SK-N-SH (cell line): ENCODE measurements at places on chromosomes 13 and 19.

DNA sequence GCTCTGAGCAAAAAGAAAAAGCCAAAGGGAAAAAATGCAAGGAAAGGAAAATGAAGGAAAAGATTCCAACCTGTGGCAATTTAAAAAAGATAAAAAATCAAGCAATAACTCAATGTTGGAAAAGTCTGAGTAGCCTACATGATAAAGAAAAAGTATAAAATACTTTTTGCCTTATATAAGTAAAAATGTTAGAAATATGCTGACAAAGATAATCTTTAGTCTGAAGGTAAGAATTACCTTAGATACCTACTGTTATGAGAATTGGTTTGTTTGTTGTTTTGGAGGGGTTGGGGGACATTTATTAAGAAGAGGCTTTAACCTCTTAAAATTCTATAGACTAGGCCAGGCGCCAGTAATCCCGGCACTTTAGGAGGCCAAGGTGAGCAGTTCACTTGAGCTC, 29.7 kb upstream of the CPB2 start:
- no peak overlapping the region for H3K4me3 ChIP-seq
- H3K27ac ChIP-seq = no peak overlapping the region
- DNase-seq = no peak
- no peaks in the 10 kb centered on the region for H3K36me3 ChIP-seq
- peaks cover 15% of the 10 kb centered on the region for H3K27me3 ChIP-seq
- no peaks in the 10 kb centered on the region; the same call in 1 of the 2 replicates for H3K4me1 ChIP-seq

DNA sequence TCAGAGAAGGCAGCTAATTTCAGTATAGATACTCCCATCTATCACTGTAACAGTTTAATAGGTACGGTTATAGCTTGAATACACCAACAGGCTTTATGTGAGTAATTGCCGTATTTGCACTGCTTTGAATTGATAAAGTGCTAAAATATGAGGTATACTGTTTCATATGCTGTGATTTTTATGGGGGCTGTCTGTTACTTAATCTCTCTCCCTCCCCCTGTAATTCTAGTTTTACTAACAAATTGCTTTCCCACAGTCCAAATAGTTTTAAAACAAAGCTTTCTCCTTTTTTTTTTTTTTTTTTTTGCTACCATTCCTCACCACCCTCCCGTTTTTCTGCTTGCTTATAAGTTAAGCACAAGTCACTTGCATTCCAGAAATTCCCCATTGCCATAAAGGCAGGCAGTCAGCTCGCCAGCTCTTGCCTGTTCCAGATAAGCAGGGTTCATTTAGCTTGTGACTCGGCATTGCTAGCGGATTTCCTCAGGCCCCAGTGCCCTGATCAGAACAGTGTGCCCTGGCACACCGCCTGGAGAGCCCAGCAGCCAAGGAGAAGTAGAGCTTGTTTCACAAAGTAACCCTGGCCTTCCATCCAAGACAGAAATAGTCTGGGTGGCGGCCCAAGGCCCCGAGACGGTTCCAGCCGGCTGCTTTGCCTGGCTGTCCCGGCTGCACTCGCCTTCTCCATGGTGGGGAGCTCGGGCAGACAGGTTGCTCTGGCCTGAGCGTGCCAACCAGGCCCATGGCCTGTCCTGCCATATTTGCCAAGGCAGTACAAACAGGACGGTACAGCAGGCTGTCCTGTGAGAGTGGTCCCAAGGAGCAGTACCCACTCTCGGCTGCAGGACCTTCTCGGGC, 43.5 kb upstream of the NPAS1 start:
- peak overlapping the region; percentile 82 for H3K27ac ChIP-seq
- peaks cover 29% of the 10 kb centered on the region for H3K4me1 ChIP-seq
- no peaks in the 10 kb centered on the region for H3K27me3 ChIP-seq
- H3K4me3 ChIP-seq = no peak overlapping the region

- H3K27ac ChIP-seq = no peak overlapping the region
- peaks cover 33% of the 10 kb centered on the region; the same call in 1 of the 2 replicates for H3K4me1 ChIP-seq
- no peak overlapping the region for H3K4me3 ChIP-seq
- H3K36me3 ChIP-seq = no peaks in the 10 kb centered on the region
- H3K27me3 ChIP-seq = no peaks in the 10 kb centered on the region
- no peak for DNase-seq
Measured at GRCh38 chr13:44908712-44909111, 80.6 kb downstream of the NUFIP1 start.

GRCh38 chr19:15935167-15935702, 906 bp upstream of the CYP4F11 start:
- H3K27ac ChIP-seq = no peak overlapping the region
- H3K27me3 ChIP-seq = no peaks in the 10 kb centered on the region; the same call in 1 of the 2 replicates
- no peak overlapping the region for H3K4me3 ChIP-seq
- H3K36me3 ChIP-seq = no peaks in the 10 kb centered on the region
